ENCODE measurements at places on chromosomes 2 and 18.

GRCh38 chr2:53672881-53673522 is 94.6 kb upstream of the CHAC2 start:
- DNase-seq, result no peak

DNA sequence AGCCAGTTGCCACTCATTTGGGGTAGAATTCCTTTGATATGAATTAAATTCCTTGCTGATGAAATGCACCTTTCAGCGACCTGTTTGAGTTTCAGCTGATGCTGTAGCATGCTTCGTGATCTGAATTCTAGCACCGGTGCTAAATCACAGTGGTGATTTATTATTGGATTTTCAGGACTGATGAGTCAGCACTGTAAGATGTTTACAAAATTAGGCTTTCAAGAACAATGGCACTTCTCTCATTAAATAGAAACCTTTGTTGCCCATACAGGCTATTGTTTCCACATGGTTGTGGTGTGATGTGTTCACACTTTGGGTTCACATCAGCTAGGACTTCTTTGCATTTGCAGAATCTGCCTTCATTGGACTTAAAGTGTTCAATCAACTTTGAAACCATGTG is 687.7 kb downstream of the ARHGAP15 start:
- DNase-seq, result no peak

DNA sequence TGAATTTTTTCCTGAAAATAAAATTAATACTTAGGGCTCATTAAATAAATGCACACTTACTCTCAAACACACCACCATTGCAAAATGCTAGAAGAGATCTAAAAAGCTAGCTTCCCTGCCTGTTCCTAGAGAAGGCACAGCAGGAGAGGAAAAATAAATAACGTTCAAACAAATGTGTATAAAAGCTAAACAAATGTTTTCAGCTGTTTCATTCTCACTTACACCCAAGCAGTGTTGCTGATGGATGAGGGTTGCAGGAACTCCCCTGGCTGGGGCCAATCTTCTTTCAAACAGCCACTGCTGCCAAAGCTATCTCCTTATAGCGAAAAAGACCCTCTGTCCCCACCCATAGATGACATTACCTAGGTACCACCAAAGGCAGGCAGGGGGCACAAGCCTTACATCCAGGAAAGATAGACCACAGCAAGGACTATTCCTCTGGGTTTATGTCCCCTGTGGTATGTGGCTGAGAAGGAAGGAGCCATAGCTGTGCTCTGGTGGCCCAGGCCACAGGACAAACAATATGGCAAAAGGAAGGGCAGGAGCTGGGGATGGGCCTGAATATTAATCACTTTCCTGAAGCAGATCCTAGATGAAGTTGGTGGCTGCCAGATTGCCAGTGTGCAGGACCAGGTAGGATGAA is 214.6 kb downstream of the TTC32 start:
- no peak for DNase-seq

- no peak for DNase-seq
Observed at GRCh38 chr2:10934979-10935350, 23.2 kb downstream of the KCNF1 start.

DNA sequence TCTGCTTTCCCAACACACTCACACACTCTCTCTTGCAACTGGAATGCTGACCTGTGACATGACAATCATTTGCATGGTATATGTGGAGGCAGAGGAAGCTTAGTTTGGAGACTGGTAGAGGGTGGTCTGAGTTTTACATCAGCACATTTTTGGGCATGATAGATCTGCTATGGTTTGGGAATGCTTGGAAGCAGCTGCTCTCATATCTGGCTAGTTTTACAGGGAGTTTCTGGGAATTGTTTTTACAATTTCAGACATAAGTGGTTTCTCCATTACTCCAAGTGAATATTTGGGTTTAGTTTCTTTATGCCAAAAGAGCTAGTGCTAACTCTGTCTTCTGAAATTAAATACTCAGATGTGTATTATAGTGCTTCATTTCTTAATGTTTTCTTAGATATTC is 977.6 kb downstream of the SUCLG1 start:
- no peak for DNase-seq

DNA sequence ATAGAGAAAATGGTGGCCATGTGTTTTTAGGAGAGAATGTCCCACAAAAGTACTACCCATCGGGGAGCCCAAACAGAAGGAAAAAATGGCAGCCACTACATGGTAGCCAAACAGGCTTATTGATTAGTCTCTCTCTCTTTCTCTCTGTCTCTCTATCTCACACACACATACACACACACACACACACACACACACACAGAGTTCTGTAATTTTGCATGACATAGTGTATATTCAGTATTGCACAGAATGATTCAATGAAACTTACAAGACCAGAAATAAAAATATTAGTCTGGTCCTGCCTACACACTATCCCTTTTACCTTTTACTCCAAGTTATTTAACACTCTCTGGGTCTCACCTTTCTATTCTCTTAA is 124.8 kb upstream of the SLC39A10 start:
- no peak for DNase-seq

GRCh38 chr18:57869221-57869620 is 66.1 kb upstream of the ATP8B1 start:
- no peak for DNase-seq

GRCh38 chr2:2930841-2931240 is 446.8 kb downstream of the EIPR1 start:
- DNase-seq, result no peak

- DNase-seq, result no peak
Observed at GRCh38 chr18:32318581-32318980, 128.7 kb downstream of the MEP1B start.

GRCh38 chr2:147327613-147328012 is 517.2 kb upstream of the ACVR2A start:
- DNase-seq, result no peak

- no peak for DNase-seq
Observed at GRCh38 chr2:112879491-112880041, 31.4 kb upstream of the IL37 start.

GRCh38 chr2:163465440-163465839 is 270.4 kb downstream of the FIGN start:
- DNase-seq, result peak; percentile 83

DNA sequence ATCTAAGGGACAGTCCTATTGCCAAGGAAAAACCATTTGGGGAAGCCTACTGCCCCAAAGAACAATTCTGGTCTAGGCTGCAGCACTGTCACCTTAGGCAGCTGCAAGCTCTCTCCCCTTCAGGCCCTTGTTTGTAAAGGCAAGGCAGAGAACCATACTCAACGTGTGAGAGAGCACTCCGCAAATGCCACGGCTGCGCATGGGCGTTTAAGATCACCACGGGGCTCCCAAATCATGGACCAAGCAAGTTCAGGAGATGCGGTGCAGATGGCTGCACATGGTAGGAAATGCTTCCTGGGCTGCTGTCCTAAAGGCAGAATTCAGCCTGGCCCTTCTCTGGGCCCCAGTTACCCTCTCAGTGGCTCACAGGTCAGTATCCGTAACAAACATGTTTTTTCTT is 15.5 kb downstream of the ERFE start:
- DNase-seq, result no peak

- DNase-seq, result no peak
Observed at GRCh38 chr2:226420646-226421045, 379.0 kb downstream of the IRS1 start.

GRCh38 chr2:10196110-10196892 is 73.8 kb downstream of the RRM2 start:
- DNase-seq, result no peak

DNA sequence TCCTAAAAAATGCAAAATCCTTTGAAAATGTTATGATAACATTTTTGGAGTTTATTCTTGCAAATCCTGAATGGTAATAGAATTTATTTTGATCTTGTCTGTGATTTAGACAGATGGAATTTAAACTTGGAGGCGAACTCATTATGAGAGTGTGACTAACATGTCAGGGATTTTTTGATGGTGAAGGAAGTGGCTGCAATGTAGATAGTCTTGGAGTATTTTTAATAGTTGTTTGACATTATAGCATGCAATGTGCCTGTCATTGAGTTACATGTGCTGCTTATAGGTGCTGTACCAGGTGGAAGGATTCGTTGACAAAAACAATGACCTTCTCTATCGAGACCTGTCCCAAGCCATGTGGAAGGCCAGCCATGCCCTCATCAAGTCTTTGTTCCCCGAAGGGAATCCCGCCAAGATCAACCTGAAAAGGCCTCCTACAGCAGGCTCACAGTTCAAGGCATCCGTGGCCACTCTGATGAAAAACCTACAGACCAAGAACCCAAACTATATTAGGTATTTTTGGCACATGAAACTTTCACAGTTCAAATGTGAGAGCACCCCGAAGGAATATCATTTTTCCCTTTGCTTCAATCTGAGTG is 141.8 kb downstream of the MYO1B start:
- no peak for DNase-seq

DNA sequence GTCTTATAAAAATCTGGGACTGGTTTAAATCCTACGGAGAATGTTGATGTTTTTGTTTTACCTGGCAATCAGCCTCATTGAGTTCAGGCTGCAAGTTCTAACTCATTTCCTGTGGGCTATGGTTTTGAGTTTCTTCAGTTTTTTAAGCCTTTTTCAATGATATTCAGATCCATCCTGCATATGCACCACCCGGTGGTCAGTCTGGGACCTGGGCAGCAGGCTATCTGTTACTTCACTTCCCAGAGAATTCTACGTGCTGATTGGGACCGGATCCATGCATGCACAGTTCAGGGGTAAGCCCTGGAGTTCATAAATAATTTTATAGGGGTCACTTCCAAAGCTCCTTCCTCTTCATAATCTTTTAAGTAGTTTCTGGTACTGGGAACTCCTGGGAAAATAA is 339.2 kb upstream of the HNRNPA3 start:
- DNase-seq, result no peak

DNA sequence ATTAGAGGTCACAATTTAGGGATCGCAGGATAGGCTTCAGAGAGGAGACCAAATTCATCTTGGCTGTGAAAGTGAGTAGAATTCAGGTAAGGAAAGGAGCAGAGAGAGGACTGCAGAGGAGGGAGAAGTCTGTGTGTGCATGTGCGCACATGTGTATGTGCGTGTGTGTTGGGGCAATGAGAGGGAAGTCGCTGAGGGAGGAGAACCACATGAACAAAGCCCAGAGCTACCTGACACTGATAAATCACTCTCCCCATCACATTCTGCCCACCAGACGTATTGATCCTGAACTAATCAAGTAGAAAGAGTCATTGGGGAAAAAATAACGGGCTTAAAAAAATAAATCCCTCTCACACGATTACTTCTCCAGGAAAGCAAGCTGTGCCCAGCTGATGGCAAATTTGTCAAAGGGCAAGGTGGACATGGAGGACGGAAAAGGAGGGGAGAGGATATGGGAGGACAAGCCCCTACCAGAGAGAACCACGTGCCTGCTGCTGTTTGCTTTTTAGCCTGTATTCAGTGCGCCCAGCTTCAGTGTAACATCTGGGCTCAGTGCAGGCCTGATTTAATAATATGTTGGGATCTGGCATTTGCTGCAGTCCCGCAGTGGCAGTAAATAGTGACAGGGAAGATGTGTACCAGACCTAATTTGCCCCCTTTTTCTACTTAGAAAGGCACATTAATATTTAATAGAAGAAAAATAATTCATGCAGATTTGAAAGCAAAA is 307.5 kb downstream of the C1D start:
- DNase-seq, result peak; percentile 90

DNA sequence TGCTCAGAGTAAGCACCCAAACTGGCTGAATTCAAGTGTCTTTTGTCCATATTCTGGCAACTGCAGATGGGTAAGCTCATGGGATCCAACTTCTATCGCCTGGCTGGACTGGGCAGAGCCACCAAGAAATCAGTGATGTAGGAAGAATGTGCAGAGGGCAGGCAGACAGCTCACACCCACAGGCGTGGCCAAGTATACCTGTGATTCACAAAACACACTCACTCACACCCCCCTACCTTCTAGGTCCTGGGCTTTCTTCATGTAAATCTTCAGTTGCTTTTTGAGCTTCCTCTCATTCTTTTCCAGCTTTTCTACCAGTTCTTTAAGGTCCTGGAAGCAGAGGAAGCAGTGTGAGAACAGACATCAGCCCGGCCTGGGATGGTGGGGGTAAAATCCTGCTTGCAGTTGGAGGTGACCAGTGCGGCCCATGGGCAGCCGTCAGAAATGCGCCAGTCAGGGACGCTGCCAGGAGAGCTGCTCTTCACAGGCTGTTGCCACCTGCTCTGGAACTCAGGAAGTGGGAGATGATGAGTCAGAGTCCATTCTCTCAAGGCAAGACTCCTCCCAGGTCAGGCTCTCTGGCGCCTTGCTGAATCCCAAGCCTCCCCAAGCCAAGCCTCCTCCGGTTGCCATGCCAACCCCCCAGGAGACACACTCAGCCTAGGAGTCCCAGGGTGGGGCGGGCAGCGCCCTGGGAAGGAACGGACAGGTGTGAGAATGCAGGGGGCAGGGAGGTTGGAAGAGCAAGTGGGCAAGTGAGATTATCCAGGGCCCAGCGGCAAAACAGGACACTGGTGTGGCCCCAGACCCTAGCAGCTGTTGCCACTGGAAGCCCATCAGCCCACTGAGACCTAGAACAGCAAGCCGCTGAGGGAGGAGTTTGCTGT is 36.2 kb upstream of the ACAA2 start:
- DNase-seq, result peak; percentile 40

DNA sequence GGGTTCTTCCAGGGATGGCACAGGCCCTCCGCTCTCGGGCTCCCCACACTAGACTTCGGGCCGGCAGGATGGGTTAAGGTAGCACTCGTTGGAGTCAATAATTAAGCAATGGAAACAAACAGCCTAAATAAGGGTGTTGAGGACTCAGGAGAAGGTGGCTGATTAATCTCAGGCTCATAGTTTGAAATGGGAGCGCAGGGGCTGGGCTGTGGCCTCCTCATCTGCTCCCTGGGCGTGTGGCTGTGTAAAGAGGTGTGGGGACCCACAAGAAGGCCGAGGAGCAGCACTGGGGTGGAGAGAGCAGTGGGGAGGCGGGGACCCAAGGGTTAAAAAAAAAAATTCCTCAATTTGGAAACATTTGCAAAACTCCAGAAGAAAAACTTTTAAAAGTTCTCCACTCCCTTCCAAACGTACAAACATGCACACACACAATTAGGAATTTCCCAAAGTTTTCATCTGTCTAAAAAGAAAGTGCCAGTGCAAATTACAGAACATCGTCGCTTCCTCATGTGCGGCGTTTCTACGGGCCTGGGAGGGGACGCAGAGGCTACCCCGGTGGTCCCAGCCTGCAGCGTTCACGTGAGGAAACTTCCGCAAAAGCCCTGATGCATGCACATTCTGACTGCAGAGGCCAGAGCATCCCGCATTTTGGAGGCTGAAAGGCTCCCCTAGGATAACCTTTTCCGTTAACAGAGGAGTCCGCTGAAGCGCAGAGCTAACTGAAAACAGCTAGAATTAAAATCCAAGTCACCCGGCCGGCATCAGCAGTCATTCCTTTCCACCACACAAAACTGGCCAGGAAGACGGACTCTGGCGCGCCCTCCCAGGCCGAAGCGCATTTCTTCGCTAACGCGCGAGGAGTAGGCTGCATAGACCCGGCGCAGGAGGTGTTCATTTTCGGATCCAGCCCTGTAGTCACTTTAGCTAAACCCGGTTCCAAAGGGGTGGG is 1.0 kb upstream of the TUBB6 start:
- DNase-seq, result no peak
